Fibroblast of pulmonary artery (primary cell): ENCODE measurements at places on chromosomes 3 and 15.

- DNase-seq: no peak
These were observed 34.5 kb downstream of the MGLL start for GRCh38 chr3:127787571-127788365.

GRCh38 chr3:45139372-45140140, 6.6 kb downstream of the CDCP1 start:
- DNase-seq: no peak

DNA sequence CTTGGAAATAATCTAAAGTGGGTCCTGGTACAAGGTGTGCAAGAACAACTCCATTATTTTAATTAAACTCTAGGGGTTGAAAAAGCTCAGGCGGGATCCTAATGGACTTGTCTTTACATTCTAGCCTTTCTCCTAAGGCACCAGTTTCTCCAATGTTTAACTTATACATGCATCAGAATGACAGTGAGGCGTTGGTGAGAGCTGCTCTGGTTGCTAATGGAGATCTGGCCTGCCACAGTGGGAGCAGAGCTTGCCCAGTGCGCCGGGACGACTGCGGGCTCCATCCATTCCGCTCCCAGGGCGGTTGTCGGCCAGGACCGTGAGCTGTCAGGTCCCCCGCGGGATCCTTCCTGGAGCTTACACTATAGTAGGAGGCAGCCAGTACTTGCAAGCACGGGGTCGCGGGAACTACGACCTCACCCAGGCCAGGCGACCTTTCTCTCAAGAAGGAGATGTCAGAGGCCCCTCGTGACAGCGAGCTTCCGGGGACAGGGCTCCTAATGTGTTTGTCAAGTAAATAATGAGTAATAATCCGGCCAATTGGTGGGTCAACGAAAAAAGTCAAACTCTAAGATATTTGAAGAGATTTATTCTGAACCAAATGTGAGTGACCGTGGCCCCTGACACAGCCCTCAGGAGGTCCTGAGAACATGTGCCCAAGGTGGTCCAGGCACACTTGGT, 991 bp upstream of the HIGD1A start:
- peak; percentile 10 for DNase-seq

- DNase-seq: no peak
These were observed 13.8 kb upstream of the OR5K3 start for GRCh38 chr3:98376631-98377030.

GRCh38 chr3:108180194-108180593, 42.0 kb downstream of the IFT57 start:
- DNase-seq: peak; percentile 31

DNA sequence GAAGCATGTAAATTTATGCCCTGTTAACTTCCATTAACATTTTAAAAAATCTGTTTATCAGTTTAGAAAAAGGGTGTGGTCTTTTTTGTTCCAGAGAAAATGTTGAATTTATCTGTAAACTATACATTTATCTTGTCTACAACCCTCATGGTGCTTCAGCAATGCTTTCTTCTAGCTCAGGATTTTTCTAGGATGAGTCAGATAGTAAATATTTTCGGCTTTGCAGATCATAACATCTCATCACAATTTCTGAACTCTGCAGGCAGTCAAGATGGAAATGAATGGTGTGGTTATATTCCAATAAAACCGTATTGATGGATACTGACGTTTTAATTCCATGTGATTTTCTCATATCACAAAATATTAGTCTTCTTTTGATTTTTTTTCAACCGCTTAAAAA, 70.5 kb upstream of the FOXB1 start:
- DNase-seq: peak; percentile 5

DNA sequence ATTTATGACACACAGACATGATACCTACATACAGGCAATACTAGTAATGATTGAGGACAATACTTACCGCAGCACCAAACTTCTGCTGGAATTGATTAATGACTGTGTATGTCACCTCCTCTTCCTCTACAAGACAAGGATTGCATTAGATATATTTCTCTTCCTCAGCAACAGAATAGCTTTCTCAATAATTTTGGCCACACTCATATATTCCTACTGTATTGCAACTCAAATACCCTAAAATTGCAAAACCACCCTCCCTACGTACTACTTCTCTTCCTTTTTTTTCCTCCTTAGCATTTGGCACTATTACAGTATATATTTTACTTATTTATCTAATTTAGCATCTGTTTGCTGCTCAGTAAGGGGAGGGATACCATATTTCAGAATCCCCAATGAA, 14.8 kb downstream of the EXD1 start:
- DNase-seq: no peak

DNA sequence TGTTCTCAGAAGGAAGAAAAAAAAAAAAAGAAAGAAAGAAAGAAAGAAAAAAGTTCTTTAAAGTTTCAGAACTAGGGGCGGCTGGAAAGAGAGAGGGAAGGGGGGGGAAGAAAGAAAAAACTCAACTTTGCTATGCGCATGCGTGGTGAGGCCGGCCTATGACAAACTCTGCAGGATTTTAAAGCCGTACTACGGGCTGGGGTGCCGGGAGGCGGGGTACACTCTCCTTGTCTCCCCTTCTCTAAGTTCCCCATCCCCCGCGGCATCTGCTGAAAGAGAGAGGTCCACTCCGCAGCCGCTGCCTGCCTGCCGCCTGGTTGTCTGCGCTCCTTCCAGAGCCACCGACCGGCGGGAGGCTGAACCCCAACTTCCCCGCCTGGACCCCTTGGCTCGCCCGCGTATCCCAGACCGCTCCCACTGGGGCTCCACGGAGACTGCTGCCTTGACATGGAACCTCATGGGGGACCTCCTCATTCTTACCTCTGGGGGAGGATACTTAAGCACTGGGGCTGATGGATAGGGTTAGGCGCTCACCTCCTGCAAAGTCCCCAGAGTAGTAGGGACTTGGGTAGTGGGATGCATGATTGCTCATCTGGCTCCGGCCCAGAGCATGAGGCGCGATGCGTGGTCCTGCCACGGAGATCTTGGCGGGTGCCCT, 1.4 kb upstream of the WNT5A start:
- DNase-seq: peak; percentile 82
